ENCODE measurements at places on chromosomes 16 and 17. TPM values are rescaled to one million over a fixed set of nuclear protein-coding genes. Genes with fewer than 3 reads are reported as not detected.

DNA sequence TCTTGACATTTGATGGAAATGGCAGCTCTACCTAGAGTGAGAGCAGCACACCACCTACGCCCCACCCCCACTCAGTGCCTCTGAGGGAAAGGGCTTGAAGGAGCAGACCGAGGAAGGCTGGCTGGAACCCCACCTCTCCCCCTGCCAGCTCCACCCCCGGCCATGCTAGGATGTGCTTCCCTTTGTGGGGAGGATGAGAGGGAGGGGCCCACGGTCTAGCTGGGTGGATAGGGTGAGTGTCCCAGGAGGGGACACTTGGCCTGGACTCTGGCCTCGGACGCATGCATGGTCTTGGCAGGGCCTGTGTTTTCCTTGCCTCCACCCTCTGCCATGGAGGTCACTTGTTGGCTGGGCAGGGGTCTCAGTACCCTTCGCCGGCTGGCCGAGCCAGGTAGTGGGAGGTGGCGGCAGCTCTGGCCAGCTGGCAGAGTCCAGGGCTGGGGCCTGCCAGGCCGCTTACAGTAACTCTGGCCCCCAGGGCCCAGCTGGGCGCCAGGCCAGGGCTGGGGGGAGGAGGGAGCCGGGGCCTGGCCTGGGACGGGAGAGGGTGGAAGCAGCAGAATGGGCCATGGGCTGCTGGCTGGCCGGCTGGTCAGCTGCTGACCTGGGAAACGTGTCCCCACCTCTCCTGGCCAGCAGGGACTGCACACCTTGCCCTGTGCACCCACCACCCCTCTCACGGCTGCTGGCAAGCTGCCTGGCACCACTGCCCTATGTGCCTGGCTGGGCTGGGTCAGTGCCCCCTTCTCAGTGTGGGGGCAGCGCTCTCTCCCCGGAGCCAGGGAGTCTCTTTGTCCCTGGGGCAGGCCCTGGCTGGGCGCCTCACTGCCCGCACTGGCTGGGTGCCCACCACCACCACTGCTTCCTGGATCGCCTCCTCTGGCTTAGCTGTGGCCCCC, 23.0 kb downstream of the RARA start:
- H3K4me1 ChIP-seq: peaks cover 87% of the 10 kb centered on the region
- no peaks in the 10 kb centered on the region for H3K27me3 ChIP-seq
- peak overlapping the region; percentile 54 for H3K4me3 ChIP-seq
- H3K36me3 ChIP-seq: peaks cover 66% of the 10 kb centered on the region
- H3K27ac ChIP-seq: peak overlapping the region; percentile 64

KRTAP2-3 gene
- total RNA-seq: not detected

GRCh38 chr16:61324044-61324443, 712.2 kb downstream of the CDH8 start:
- no peak for DNase-seq
- no peaks in the 10 kb centered on the region for H3K27me3 ChIP-seq
- no peak overlapping the region for H3K4me3 ChIP-seq
- H3K36me3 ChIP-seq: no peaks in the 10 kb centered on the region
- no peaks in the 10 kb centered on the region for H3K4me1 ChIP-seq

DNA sequence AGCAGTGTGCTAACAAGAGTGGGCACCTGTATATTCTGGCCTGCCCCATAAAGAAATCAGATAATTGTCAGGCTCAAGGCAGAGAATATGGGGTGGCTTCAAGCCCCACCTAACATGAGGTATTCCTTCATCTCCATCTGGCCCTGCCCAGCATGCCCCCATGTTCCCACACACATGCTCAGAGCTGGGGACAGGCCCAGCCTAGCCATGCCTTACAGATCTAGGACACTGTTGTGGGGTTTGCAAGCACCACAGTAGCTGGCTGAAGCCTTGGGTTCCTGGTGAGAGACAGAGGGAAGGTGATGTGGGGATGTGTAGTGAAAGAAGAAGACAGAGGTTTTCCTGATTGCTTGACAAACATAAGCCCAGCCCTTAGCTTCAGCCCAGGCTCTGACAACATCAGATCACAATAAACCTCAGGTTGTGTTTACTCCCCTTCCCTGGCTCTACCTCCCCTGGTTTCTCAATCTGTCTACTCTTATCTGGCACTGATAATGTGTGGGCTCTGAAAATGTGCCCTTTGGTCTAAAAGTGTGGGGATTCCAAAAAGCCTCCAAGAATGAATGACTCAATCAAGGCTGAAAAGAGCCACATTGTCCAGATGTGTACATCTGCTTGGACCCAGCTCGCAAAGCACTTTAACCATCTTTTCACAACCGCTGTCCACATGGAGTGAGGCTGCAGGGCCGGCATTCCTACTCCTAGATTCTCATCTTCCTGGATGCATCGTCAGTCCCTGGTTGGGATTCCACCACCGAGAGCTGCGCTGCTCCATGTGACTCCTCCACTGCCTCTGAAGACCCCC, 34.4 kb downstream of the CDRT4 start:
- no peak overlapping the region for H3K27ac ChIP-seq
- H3K27me3 ChIP-seq: peaks cover 1% of the 10 kb centered on the region
- peaks cover 21% of the 10 kb centered on the region for H3K36me3 ChIP-seq
- H3K4me3 ChIP-seq: no peak overlapping the region

DNA sequence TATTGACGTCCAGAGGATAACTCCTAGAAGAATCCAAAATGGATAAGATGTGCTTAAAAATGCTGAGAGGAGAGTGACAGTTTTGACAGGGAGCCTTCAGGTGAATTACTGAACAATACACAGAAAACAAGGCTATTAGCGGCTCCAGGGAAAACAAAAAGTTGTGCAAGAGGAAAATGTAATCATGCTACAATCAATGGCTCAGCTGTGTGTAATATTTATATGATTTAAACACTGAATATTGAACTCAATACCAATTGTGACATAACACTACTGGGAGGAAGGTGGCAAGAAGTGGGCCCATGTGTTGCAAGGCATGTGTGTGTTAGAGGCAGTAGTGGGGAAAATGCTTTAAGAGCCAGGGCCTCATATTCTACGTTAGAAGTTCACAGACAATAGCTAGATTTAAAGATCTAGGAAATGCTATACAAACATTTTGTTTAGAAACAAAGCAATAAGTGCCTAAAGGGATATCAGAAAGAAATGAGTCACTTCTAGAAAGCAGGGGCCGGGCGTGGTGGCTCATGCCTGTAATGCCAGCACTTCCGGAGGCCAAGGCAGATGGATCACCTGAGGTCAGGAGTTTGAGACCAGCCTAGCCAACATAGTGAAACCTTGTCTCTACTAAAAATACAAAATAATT, 253.2 kb upstream of the IRX5 start:
- no peaks in the 10 kb centered on the region for H3K27me3 ChIP-seq
- H3K4me3 ChIP-seq: no peak overlapping the region
- H3K36me3 ChIP-seq: no peaks in the 10 kb centered on the region
- H3K4me1 ChIP-seq: no peaks in the 10 kb centered on the region
- H3K27ac ChIP-seq: no peak overlapping the region

PYY gene
- not detected for total RNA-seq

- peaks cover 42% of the 10 kb centered on the region for H3K4me1 ChIP-seq
- no peak overlapping the region for H3K27ac ChIP-seq
- no peak overlapping the region for H3K4me3 ChIP-seq
- no peak for DNase-seq
- H3K27me3 ChIP-seq: no peaks in the 10 kb centered on the region
These were observed 11.9 kb downstream of the POLR3K start for GRCh38 chr16:41439-42068.

DNA sequence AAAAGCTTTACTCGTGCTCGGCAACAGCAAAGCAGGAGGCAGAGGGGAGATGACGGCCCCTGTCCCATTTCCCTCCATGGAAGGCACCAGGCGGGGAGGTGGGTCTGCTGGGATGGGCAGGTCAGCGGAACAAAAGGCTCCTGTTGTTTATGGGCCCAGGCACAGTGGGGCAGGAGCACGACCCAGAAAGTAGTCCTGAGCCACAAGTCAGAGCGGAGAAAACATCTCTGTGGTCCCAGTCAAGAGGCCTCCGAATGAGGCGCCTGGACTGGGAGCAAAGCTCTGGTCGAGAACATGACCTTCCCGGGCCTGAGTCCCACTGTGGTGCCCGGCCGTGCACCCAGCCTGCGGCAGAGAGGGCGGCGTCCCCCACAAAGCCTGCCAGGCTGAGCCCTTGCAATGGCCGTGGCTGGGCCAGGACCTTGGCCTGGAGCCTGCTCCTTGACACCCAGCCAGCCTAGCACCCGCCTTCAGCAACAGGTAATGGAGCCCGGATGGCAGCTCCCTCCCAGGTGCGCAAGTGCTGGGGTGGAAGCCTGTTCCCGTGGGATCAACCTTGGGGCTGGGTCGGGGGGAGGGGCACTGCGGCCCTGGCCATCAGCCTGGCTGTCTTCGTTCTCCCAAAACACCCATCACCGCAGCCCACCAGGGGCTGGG, 3.6 kb downstream of the RFNG start:
- H3K27ac ChIP-seq: no peak overlapping the region
- H3K27me3 ChIP-seq: no peaks in the 10 kb centered on the region
- peaks cover 14% of the 10 kb centered on the region for H3K4me1 ChIP-seq
- no peak for DNase-seq
- H3K36me3 ChIP-seq: peaks cover 5% of the 10 kb centered on the region
- H3K4me3 ChIP-seq: no peak overlapping the region

LGALS9B gene
- not detected for total RNA-seq

GRCh38 chr17:28276011-28276410, 43.0 kb upstream of the TMEM97 start:
- H3K36me3 ChIP-seq: peaks cover 3% of the 10 kb centered on the region
- no peak overlapping the region for H3K4me3 ChIP-seq
- H3K27ac ChIP-seq: no peak overlapping the region
- peaks cover 14% of the 10 kb centered on the region for H3K4me1 ChIP-seq
- no peak for DNase-seq

- no peaks in the 10 kb centered on the region for H3K36me3 ChIP-seq
- no peak overlapping the region for H3K4me3 ChIP-seq
- no peak for DNase-seq
- H3K4me1 ChIP-seq: no peaks in the 10 kb centered on the region
These were observed 31.2 kb downstream of the CIBAR2 start for GRCh38 chr16:85081038-85081437.

DNA sequence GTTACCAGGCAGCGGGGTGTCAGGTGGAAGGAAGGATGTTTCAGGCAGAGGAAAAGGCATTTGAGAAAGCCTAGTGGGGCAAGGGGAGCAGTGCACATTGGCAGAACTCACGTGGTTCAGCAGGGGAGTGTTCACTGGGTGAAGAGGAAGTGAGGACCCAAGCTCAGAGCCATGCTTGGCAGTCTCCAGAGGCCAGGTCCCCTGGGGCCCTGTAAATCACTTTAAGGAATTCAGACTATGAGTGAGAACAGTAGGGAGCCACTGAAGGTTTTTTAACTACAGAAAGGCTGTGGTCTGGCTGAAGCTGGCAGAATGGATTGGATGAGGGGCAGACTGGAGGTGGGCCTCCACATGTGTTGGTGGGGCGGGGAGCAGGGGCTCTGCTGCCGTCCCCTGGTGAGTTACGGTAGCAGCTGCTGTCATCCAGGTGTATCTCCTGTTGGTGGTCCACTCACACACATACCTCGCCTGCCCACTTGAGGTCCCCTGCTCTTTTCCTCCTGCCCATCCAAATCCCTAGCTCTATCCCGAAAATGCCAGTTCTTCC, 5.1 kb downstream of the CLEC16A start:
- H3K27me3 ChIP-seq: no peaks in the 10 kb centered on the region
- H3K4me1 ChIP-seq: peaks cover 62% of the 10 kb centered on the region
- H3K27ac ChIP-seq: peak overlapping the region; percentile 16
- H3K4me3 ChIP-seq: no peak overlapping the region

ITGA2B gene
- total RNA-seq: 0.71 TPM
